Effector memory CD8-positive, alpha-beta T cell (primary cell): ENCODE measurements at places on chromosomes 1 and 21.

- no peak for DNase-seq
These were observed 71.4 kb upstream of the TSPAN2 start for GRCh38 chr1:115160728-115161127.

DNA sequence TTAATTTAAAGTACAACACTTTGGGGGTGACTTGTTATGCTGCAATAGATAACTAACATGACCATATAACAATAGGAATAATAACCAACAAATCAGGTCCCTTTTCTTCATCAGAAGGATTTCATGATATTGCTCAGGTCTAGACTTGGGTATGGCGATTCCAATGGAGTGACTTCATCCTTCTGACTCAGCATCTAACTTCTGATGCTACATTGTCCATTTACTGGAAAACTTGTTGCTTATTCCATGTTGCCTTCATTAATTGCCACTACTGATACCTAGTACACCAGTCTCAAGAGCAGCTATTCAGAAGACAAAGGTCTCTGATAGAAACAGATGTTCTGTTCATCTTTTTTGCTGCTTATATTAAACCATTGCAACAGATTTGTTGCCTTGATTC, 324.3 kb downstream of the TGFB2 start:
- no peak for DNase-seq

- no peak for DNase-seq
These were observed 26.1 kb downstream of the PALMD start for GRCh38 chr1:99672038-99672437.

GRCh38 chr1:208177656-208178055, 66.5 kb downstream of the PLXNA2 start:
- no peak for DNase-seq

DNA sequence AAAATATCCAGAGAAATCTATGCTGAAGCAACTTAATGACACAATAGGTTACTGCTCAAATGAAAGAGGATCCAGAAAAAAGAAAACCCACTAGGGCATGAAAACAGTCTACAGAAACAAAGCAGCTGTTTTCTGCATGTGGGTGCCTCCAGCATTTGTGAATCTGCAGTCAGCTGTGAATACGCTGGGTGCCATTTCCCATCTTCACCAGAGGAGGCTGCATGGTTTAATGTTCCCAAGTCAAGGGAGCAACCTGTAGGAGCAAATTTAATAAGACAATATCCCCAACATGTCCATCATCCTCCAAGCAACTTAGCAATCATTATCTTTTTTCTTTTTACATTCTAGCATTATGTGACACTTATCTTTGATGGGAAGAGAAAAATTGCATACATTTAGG, 396.6 kb downstream of the BRINP2 start:
- DNase-seq = no peak

GRCh38 chr21:33261635-33262034, 4.5 kb upstream of the IL10RB start:
- DNase-seq = peak; percentile 25

- no peak for DNase-seq
These were observed 64.2 kb upstream of the RCC1 start for GRCh38 chr1:28441674-28442073.

DNA sequence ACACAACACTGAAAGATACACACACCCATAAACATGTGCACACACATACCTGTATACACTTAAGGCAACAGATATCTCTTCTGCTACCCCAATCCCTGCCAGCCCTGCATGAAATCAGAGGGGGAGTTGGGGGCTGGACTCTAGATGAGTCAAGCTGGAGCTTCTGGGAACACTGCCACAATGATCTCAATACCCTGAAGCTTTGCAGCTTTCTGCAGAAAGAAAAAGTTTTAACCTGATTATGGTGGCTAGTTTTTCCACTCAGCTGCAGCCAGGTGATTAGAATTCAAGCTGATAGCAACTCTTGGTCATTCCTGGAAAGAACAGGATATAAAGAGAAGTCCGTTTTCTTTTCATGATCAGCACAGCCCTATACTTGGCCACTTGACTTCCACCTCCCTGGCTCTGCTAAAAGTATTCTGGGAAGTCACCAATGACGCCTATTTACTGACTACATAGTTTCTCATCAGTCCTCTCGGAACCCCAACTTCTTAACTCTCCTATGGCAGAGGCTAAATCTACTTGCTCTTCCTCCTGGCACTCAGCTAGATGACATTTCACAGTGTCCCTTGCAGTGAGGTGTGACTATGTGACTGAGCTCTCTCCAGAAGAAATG, 20.7 kb upstream of the DNASE2B start:
- no peak for DNase-seq

GRCh38 chr1:39165049-39165448, 39.4 kb upstream of the MACF1 start:
- DNase-seq = no peak

DNA sequence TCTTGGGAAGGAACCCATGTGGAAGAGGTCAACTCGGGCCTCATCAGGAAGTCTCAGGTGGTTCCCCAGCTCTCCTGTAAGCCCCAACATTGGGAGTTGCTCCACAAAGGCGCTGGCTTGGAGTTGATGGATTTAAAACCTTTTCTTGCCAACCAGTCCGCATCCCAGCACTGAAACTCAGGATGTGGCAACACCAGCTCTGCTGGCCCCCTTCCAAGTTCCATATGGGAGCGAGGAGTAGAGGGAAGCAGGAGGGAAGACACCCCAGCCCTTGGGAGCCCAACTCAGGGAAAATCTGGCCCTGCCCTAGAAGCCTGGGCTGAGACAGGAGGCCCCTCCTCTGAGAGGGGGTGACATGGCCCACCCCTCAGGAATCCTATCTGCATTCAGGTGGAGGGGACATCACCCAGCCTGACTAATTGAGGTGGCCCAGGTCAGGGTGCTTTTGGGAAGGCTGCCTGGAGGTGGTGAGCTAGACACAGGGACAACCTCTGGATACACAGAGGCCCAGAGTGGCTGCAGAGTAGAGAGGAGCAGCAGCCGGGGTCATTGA, 33.1 kb upstream of the DMBX1 start:
- no peak for DNase-seq

DNA sequence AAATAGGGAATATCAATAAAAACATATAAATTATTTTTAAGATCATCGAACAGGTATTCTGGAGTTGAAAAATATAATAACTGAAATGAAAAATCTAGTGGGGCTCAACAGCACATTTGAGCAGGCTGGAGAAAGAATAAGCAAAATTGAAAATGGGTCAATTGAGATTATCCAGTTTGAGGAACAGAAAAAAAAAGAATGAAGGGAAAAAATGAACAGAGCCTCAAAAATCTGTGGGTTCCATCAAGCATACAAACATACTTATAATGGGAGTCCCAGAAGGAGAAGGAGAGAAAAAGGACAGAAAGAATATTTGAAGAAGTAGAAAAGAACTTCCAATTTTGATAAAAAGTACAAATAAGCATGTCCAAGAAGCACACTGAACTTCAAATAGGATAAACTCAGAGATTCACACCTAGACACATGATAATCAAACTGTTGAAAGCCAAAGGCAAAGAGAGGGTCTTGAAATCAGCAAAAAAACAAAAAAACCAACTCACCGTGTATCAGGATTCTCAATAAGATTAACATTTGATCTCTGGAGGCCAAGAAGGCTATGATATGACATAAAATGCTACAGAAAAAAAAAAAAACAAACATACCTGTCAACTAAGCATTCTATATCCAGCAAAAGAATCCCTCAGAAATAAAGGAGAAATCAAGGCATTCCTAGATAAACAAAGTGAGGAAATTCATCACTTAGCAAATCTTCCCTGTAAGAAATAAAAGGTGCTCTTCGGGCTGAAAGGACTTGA, 5.4 kb upstream of the COQ8A start:
- DNase-seq = no peak
